ENCODE measurements at places on chromosomes 2 and 18. TPM values are rescaled to one million over a fixed set of nuclear protein-coding genes. Genes with fewer than 3 reads are reported as not detected.

Gene FAM228A
- not detected for total RNA-seq

Gene AOX1
- not detected for total RNA-seq

Gene NEB
- total RNA-seq: 0.12 TPM

Gene EN1
- not detected for total RNA-seq

Gene ATG9A
- 60.7 TPM for total RNA-seq

Gene RAX
- total RNA-seq: not detected

Gene QPCT
- 1.9 TPM for total RNA-seq

Gene SP9
- not detected for total RNA-seq

Gene SPEG
- 0.52 TPM for total RNA-seq

Gene MOGAT1
- total RNA-seq: not detected

Gene ACMSD
- not detected for total RNA-seq

- no peaks in the 10 kb centered on the region for H3K27me3 ChIP-seq
- H3K36me3 ChIP-seq: no peaks in the 10 kb centered on the region
- no peak overlapping the region for H3K4me3 ChIP-seq
- no peak for DNase-seq
- H3K4me1 ChIP-seq: no peaks in the 10 kb centered on the region
Measured at GRCh38 chr2:42835577-42836371, 43.4 kb upstream of the HAAO start.

DNA sequence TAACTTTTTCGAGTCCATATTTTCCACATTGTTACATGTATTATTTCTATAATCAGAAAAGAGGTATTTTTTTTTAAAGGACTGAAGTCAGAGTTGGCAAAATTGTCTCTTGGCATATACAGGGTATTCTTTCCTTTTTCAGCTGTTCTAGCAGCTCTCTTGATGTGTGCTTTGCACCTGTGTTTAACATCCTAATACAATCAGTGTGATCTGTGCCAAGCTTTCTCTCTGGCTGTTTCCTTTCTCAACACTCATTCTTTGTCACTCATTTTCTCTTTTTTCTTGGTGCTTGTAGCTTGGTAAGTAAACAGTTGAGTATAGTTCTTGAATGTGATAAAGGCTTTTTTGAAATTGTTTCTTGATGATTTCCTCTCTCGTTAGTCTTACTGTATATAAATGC, 9.2 kb downstream of the RNMT start:
- H3K27me3 ChIP-seq: no peaks in the 10 kb centered on the region
- H3K4me1 ChIP-seq: peaks cover 3% of the 10 kb centered on the region

DNA sequence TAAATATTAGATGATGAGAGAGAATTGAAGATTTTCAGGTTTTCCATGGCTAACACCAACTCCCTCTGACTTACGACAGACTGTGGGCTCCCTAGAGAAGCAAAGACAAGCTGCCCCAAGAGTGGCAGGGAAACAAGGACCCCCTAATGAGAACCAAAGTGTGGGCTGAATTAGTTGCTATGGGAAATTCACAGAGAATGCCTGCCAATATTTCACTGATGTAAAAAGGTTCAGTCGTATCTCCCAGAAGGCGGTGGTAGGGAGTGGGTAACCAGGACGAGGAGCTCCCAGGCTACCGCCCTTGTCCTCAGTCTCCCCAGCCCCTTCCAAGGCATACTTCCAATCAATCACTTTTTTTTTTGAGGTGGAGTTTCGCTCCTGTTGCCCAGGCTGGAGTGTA, 113.6 kb downstream of the LAMA1 start:
- H3K4me1 ChIP-seq: no peaks in the 10 kb centered on the region
- no peak for DNase-seq
- no peak overlapping the region for H3K27ac ChIP-seq
- no peak overlapping the region for H3K4me3 ChIP-seq

DNA sequence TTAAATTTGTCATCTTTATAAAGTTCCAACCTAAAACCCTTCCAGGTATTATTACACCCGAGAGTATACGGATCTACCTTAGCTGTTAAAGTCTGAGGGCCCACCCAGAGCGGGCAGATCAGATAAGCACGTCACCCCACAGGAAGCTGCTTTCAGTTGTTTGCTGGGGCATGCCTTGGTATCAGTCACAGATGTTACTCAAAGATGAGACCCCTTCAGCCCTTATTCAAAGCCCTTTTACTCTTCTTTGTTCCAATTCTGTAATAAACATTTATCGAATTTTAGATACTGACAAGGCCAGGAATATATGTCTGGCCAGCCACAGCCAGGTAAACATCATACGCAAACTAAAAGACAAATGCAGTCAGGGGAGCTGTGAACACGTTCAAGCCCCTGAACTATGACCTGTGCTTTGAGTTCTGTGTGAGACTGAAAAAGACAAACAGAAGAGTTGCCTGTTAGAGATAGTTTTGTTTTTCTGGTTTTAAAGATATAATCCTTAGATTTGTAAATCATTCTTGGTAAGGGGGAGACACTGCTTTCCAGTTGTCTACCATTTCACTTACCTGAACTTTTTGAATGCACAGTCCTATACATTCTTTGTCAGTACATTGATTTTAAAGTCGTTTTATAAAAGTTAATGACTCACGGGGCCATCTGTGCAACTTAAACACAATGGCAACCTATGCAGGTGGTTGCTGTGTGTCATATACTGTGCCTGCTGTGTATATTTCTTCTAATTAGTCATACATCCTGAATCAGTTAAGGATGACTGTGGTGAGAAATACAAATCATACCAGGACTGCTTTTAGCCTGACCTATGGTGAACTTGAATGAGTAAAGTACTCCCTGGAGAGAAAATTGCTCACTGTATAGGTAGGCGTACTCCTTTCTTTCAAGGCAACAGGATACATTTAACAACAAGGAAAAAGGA, 100.5 kb upstream of the ITPRID2 start:
- peak overlapping the region; percentile 30 for H3K4me3 ChIP-seq
- peaks cover 33% of the 10 kb centered on the region for H3K4me1 ChIP-seq
- DNase-seq: peak; percentile 74

DNA sequence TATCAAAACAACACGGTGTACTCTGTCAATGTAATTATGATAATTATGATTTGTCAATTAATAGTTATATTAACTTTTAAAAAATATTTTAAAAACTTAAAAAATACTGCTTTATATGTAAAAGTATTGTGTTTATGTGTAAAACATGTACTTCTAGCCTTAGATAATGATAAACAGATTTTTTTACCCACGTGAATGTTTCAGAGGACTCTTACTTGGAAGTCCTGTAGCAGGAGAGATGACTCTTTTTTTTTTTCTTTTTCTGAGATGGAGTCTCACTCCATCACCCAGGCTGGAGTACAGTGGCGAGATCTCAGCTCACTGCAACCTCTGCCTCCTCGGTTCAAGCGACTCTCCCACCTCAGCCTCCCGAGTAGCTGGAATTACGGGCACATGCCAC, 6.2 kb upstream of the MTCL1 start:
- DNase-seq: no peak
- no peak overlapping the region for H3K27ac ChIP-seq
- no peaks in the 10 kb centered on the region for H3K36me3 ChIP-seq

DNA sequence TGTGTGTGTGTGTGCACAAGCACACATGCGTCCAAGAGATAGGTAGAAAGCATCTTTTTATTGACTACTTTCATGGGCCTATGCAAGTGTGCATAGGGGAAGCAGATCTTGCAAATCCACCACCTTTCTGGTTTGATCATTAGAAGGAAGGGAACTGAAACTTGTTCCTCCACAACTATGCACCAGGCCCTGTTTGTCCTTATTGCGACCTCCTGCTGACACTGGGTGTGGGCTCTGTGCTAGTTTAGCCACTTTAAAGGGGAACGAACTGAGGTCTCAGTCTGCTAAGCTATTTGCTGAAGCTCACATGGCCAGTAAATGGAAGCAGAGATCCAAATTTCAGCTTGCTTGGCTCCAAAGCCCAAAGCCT, 32.1 kb upstream of the INSIG2 start:
- H3K4me1 ChIP-seq: peaks cover 11% of the 10 kb centered on the region
- no peak for DNase-seq
- H3K36me3 ChIP-seq: no peaks in the 10 kb centered on the region
- H3K27ac ChIP-seq: no peak overlapping the region
- H3K4me3 ChIP-seq: no peak overlapping the region

GRCh38 chr2:180364719-180365118, 357.6 kb upstream of the CWC22 start:
- DNase-seq: no peak
- no peaks in the 10 kb centered on the region for H3K36me3 ChIP-seq
- no peak overlapping the region for H3K27ac ChIP-seq
- no peaks in the 10 kb centered on the region for H3K27me3 ChIP-seq
- no peaks in the 10 kb centered on the region for H3K4me1 ChIP-seq

DNA sequence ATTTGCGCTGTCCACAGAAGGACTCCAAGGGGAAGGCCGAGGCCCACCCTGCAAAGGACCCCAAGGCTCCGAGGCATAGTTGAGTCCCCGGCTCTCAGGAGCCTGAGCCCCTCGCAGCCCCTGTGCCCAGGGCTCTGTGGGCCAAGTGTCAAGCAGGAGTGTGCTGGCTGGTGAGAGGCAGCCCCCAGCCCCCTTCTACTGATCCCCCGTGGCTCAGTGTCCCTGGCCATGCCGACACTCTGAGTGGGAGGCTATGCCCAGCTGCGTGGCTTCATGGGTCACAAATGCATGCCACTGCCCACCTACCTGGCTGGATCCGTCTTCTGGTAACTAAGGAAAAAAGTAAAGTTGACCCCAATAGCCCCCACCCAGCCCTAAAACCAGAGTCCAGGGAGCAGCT, 172.7 kb downstream of the TNS1 start:
- H3K36me3 ChIP-seq: no peaks in the 10 kb centered on the region
- no peak for DNase-seq
- H3K27ac ChIP-seq: no peak overlapping the region
- no peak overlapping the region for H3K4me3 ChIP-seq
- H3K4me1 ChIP-seq: no peaks in the 10 kb centered on the region

GRCh38 chr18:59988098-59988706, 88.4 kb downstream of the PMAIP1 start:
- no peaks in the 10 kb centered on the region for H3K4me1 ChIP-seq
- H3K4me3 ChIP-seq: no peak overlapping the region
- peak; percentile 56 for DNase-seq
- no peak overlapping the region for H3K27ac ChIP-seq
- no peaks in the 10 kb centered on the region for H3K36me3 ChIP-seq

DNA sequence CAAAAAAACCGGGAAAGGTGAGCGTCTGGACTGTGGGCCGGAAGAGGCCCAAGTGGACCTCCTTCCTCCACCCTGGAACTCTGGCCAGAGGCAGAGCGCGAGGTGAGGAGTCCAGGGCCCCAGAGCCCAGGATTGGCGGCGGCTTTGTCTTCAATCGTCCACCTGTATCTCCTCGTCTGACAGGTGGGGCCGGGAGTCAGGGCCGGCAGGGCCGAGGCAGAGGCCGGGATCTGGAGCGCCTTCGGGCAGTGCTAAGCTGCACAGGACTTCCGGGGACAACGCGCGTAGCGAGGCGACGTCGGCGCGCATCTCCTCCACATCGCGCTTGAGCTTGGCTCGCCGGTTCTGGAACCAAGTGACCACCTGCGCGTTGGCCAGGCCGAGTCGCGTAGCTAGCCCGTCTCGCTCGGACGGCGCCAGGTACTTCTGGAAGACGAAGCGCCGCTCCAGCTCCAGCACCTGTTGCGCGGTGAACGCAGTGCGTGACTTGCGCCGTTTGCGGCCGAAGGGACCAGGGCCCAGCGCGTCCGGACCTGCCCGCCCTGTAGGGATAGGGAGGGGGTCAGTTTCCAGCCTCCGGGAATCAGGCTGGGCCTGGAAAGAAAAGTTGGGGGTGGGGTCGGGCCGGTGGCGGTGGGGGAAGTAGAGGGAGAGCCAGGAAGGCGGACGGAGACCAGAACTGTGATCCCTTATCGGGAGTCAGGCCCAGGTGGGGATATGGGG, 1.5 kb downstream of the LBX2 start:
- DNase-seq: peak; percentile 58
- H3K4me1 ChIP-seq: peaks cover 29% of the 10 kb centered on the region
- H3K36me3 ChIP-seq: no peaks in the 10 kb centered on the region
- H3K27me3 ChIP-seq: peaks cover 46% of the 10 kb centered on the region

- H3K4me1 ChIP-seq: peaks cover 24% of the 10 kb centered on the region
- no peaks in the 10 kb centered on the region for H3K27me3 ChIP-seq
- peak within 1 kb of the TSS; percentile 81 for H3K4me3 ChIP-seq
- peak; percentile 70 for DNase-seq
Measured at GRCh38 chr18:57586251-57587049, at the start of gene FECH. TSS of gene FECH (minus strand) at chr18:57586702. CDS start at chr18:57586620, 82 bp downstream.

DNA sequence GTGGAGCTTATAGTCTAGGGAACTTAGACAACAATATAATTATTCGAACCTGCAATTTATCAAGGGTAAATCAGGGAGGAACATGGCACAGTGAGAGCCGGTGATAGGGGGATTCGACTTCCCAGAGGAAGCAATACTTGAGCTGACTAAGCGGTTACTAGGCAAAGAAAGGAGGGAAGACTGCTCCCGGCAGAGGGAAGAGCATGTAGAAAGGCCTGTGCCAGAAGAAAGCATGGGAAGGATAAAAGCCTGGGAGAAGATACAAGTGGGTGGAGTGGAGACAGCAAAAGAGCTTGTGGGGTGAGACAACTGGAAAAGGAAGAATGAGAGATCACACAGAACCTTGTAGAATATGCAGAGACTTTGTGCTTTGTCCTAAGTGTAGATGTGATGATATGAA, 93.3 kb downstream of the MARCHF4 start:
- peaks cover 8% of the 10 kb centered on the region for H3K27me3 ChIP-seq
- H3K27ac ChIP-seq: no peak overlapping the region
- H3K4me1 ChIP-seq: no peaks in the 10 kb centered on the region
- no peak for DNase-seq
- H3K4me3 ChIP-seq: no peak overlapping the region

DNA sequence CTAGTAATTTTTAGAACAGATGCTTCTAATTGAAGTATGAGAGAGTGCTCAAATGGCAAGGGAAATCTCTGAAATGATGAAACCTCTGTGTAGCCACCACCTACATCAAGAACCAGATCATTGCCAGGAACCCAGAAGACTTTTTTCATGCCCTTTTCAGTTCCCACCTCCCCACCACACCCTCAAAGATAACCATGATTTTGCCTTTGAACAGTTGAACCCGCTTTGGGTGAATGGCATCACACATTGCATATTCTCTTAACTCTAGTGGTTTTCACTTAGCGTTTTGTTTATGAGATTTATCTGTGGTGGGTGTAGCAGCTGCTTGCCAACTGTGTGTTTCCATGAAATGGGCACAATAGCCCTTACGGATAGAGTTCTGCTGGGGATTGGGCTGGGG, 142.9 kb upstream of the HDAC4 start:
- H3K4me1 ChIP-seq: peaks cover 35% of the 10 kb centered on the region
- no peak overlapping the region for H3K4me3 ChIP-seq
- DNase-seq: no peak
- H3K36me3 ChIP-seq: no peaks in the 10 kb centered on the region
- peaks cover 25% of the 10 kb centered on the region for H3K27me3 ChIP-seq
- H3K27ac ChIP-seq: no peak overlapping the region

- peaks cover 59% of the 10 kb centered on the region for H3K4me1 ChIP-seq
- H3K4me3 ChIP-seq: peak within 1 kb of the TSS; percentile 89
- peaks cover 20% of the 10 kb centered on the region for H3K36me3 ChIP-seq
- no peaks in the 10 kb centered on the region for H3K27me3 ChIP-seq
Measured at GRCh38 chr2:39778775-39779340, at the start of gene THUMPD2. TSS of gene THUMPD2 (minus strand) at chr2:39779258. CDS start at chr2:39779239, 19 bp downstream.

DNA sequence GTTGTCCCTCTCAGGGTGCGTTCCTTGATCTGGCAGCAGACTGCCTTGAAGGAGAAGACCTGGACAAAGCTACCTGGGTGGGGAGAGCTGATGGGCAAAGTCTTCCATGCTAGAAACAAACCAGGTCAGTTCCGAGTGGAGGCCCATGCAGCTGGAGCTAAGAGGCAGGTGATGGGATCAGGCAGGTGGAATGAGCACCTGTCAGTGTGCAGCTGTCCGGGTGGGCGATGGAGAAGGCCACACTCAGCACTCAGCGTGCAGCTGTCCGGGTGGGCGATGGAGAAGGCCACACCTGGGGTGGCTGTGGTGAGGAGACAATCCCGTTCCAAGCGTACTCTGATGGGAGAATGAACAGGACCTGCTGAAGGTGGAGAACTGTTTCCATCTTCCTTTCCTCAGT, 237.3 kb upstream of the MYT1L start:
- no peak overlapping the region for H3K4me3 ChIP-seq
- DNase-seq: no peak
- no peaks in the 10 kb centered on the region for H3K4me1 ChIP-seq
- H3K27ac ChIP-seq: no peak overlapping the region
- no peaks in the 10 kb centered on the region for H3K27me3 ChIP-seq

Measured in activated CD8-positive, alpha-beta memory T cell treated with anti-CD3 and anti-CD28 coated beads, Interleukin-2, amount 10 ng/mL, durations not matched to agents 7 days and 5 days (primary cell).